ENCODE measurements at places on chromosomes 4 and X.
A peak's percentile ranks its signal among the peaks of the same experiment; 100 is the strongest.

GRCh38 chr4:80243274-80244018 lies 23.0 kb upstream of the FGF5 start:
- no peak for DNase-seq

DNA sequence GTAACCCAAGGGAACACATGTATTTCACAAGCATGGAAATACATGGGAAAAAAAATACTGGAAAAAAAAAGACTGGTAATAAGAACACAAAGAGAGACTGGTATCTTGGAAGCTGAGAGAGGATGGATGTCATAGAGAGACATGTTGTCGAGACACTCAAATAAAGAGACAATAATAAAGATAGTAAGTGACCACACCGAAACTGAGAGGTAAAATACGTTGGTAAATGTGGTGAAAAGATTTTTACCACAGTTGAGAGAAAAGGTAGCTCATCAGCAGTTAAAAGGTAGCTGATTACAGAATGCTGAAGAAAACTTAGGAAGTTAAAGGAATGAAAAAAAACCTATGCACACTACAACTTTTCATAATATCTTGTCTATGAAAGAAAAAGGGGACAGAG lies 81.1 kb downstream of the ARAP2 start:
- no peak for DNase-seq

- DNase-seq, result peak; percentile 48
Measured at GRCh38 chrX:24494647-24495075, 29.6 kb downstream of the PDK3 start.

- DNase-seq, result no peak
Measured at GRCh38 chr4:40693946-40694345, 55.8 kb upstream of the NSUN7 start.

- DNase-seq, result no peak
Measured at GRCh38 chr4:10181745-10182445, 65.3 kb upstream of the WDR1 start.

- no peak for DNase-seq
Measured at GRCh38 chrX:69077895-69078455, 87.3 kb downstream of the PJA1 start.

DNA sequence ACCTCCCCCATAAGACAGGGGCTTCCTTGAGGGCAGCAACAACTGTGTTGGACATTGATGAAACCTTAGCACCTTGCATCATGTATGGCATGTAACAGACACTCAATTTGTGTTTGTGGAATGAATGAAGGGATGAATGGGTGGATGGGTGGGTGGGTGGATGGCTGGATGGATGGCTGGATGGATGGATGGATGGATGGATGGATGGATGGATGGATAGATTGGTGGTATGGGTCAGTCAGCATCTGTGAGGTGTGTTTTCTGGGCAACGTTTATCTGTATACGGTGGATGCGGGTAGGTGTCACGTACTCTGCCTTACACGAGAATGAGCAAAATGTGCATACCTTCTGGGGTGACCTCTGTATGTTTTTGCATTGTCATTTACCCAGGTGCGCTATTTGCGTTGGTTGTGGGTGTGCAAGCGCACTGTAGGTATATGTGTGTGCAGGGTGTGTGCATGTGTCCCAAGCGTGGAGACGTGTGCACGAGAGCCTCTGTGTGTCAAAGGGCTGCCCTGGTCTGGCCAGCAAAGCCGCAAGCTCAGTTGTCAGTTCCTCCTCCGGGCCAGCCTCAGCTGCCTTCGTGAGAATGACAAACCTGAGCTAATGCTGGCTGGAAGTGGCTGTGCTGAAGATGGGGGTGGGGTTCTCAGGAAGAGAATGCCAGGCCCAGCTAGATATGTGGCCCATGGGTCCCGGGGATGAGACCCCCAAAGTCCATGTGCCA lies 26.5 kb downstream of the ELF4 start:
- DNase-seq, result no peak

DNA sequence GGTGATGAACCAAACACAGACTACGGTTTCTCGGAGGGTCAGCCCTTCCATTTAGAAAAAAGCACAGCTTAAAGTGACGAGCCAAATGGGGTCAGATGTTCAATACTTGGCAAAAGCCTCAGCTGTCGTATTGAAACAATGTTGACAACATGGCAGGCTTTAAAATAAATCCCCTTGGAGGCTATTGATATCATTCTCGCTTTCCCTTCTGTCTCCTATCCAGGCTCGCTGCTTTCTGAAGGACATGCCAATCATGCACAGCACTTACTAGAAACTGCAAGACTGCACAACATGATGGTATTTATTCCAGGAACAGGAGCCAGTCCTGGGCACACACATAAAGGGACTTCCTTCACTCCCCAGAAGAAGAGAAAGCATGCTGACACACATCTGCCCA lies 137.9 kb downstream of the SLC7A11 start:
- no peak for DNase-seq

DNA sequence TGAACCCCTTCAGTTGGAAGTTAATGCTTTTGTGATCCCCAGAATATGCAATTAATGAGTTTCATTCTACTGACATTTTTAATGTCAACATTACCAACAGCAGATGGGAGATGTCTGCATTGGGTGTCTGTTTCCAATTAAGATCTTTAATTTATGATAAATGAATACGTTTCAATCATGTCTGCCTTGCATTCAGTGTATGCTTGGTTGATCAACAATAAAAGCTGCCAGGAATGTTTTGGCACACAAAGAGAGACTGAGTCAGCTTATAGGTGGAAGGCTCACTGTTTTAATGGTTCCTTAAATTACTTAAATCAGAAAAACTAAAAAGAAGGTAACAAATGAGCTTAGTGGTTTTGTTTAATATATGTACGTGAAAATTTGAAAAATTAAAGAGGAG lies 359.9 kb upstream of the CNKSR2 start:
- DNase-seq, result no peak

DNA sequence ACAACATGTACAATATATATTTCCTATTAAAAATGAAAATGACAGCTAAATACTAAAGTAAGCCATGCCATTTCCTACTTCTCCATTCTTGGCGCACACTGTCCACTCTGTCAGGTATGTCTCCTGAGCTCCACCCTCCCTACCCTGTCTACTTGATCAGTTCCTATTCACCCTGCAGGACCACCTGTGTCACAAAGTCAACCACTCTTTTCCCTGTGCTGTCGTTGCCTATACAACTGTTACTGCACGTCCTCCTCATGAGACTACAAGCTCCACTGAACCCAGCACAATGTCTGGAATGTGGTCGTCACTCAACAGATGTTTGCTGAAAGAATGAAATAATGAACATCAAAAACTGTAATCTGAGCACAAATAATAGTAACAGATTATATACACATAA lies 54.9 kb downstream of the SLC9A7 start:
- DNase-seq, result no peak

- DNase-seq, result peak; percentile 37
Measured at GRCh38 chrX:129925305-129926092, 19.5 kb downstream of the UTP14A start.

- peak; percentile 23 for DNase-seq
Measured at GRCh38 chr4:79650794-79651431, 242.9 kb upstream of the GK2 start.

DNA sequence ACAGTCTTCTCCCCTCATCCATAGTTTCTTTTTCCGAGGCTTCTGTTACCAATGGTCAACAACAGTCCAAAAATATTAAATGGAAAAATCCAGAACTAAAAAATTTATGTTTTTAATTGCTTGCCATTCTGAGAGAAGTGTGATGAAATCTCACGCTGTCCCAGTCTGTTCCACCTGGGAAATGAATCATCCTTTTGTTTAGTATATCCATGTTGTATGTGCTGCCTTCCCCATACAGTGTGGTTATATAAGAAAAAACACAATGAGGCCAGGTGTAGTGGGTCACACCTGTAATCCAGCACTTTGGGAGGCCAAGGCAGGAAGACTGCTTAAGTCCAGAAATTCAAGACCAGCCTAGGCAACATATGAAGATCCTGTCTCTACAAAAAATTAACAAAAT lies 161.6 kb downstream of the CHIC2 start:
- DNase-seq, result no peak

GRCh38 chrX:56751071-56751470 lies 22.0 kb downstream of the NBDY start:
- DNase-seq, result no peak

DNA sequence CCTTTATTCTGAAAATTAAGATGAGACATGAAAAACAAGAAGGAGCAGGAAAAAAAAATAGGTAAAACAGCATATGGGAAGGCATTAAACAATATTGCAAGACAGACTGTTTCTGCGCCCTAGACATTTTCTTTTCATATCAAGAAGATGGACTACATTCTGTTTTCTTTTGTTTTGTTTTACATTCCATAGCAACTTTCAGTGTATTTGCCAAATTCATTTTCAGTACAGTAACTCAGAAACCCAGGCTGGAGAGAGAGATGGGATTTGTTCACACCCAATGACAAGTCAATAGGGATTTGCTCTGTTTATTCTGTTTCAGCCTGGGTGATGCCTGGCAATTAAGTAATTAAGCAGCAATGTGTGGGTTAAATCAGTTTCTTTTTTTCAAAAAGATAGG lies 892.8 kb upstream of the DIAPH2 start:
- no peak for DNase-seq

- no peak for DNase-seq
Measured at GRCh38 chrX:24594501-24594900, 52.6 kb downstream of the PCYT1B start.

GRCh38 chrX:7654316-7654715 lies 188.7 kb upstream of the VCX start:
- no peak for DNase-seq

DNA sequence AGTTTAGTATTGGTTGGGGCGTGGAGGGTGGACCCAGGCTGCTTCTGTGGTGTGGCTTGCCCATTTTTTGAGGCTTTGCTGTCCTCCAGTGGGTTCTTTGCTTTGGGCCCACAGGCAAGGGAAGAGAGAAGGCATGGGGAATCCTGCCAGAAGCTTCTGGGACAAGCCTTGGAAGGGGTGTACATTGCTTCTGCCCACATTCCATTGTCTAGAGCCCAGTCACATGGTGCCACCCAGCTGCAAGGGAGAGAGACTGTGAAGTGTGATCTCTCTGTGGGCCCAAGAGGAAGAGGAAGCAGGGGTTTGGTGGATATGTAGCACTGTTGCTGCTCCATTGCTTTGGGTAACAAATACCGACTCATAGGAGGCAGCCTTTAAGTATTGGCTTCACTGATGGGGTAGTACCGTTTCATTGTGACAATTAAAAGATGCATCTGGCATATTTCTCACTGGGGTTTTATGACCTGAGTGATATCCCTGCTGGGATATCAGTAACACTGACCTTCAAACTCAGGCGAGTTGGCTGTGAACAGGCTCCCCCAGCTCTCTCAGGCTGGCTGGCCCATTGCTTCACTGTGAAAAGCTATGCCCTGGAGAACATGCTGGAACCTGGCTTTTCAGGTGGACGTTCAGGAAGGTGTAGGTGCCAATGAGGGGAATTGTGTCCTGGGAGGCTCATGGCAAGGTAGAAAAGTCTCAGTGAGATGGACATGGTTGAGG lies 85.9 kb downstream of the CLDN34 start:
- DNase-seq, result no peak

DNA sequence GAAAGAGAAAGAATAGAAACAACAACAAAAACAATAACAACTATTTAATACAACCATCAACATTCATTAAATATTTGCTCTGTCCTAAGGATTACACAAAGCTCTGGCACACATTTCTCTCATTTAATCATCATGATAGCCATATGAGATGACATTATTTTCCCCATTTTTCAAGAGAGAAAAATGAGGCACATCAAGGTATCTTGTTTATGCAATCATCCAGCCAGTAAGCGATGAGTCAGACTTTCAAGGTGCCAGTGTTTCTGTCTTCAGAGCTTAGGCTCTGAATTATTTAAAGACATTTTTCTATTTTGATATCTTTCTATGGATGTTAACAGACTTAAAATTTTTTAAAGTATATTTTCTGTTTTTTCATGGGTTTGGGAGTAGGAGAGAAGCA lies 541.8 kb upstream of the SMIM31 start:
- no peak for DNase-seq

- DNase-seq, result no peak
Measured at GRCh38 chr4:11098461-11098860, 330.2 kb downstream of the HS3ST1 start.

DNA sequence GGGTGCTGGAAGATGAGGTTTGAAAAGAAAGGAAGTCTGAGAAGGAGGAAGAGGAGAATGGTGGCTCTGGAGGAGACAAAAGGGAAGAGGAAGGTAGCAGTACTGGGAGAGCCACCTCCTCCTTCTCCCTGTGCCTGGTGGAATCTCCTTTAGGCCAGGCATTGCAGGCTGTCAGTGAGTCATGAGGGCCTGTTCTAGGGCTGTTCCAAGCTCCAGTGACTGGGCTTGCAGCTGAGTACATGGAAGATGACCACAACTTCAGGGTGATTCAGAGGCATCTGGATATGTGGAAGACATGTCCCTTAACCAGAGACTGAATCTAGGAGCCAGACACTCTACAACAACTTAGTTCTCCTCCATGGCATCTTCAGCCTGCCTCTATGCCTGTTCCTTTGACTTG lies 107.8 kb downstream of the EFNB1 start:
- DNase-seq, result peak; percentile 75

DNA sequence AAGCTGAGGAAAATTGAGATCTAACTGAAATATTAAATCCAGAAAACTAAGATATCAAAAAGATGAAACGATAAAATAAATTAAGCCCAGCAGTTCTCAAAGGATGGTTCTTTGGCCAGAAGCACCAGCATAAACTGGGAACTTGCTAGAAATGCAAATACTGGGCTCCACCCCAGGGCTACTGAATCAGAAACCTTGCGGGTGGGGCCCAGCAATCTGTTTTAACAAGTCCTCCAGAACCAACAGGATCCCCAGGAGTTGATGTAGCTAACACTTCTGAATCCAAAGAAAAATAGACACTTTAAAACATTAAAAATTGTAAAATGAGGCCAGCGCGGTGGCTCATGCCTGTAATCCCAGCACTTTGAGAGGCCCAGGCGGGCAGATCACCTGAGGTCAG lies 14.1 kb upstream of the TMEM154 start:
- no peak for DNase-seq

DNA sequence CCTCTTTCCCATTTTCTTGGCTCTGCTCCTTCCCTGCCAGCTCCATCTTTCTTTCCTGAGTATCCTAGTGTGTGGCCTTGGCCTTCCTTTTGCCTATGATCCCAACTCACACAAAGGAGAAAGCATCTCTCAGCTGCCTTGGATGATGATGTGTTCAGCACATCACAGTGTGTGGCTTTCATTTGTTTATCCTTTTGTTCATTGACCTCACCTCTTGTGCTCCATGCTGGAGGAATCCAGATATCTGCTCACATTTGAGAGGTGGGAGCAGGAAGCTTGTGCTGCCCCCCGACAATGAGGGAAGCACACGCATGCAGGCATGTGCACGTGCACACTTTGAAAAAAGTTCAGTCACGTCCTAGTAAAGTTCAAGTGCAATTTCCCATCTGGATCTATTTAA lies 131.0 kb downstream of the SMIM20 start:
- DNase-seq, result no peak

DNA sequence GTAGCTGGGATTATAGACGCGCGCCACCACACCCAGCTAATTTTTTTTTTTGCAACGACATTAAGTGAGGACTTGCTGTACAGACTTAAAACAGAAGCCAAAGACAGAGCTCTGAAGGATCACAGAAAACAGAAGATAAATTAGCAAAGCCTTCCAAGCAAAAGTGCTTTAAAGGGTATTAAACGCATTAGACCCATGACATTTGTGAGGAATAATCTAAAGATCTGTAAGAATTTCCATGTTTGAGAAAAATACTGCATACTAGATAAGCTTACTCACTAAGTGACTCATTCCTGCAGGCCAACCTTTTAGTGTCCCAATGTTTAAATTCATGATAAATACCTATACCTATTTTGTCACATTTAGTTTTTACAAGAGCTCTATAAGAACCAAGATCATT lies 27.4 kb downstream of the SMARCA1 start:
- peak; percentile 5 for DNase-seq

Measured in skeletal muscle cell (primary cell).